ENCODE measurements at places on chromosomes 3 and 15.

- no peak for DNase-seq
These were observed 151.2 kb downstream of the MYRIP start for GRCh38 chr3:39960515-39961191.

- no peak for DNase-seq
These were observed 2.8 kb upstream of the MEIS2 start for GRCh38 chr15:37103163-37103435.

GRCh38 chr3:151262871-151263525, 15.3 kb downstream of the P2RY14 start:
- DNase-seq, result no peak

DNA sequence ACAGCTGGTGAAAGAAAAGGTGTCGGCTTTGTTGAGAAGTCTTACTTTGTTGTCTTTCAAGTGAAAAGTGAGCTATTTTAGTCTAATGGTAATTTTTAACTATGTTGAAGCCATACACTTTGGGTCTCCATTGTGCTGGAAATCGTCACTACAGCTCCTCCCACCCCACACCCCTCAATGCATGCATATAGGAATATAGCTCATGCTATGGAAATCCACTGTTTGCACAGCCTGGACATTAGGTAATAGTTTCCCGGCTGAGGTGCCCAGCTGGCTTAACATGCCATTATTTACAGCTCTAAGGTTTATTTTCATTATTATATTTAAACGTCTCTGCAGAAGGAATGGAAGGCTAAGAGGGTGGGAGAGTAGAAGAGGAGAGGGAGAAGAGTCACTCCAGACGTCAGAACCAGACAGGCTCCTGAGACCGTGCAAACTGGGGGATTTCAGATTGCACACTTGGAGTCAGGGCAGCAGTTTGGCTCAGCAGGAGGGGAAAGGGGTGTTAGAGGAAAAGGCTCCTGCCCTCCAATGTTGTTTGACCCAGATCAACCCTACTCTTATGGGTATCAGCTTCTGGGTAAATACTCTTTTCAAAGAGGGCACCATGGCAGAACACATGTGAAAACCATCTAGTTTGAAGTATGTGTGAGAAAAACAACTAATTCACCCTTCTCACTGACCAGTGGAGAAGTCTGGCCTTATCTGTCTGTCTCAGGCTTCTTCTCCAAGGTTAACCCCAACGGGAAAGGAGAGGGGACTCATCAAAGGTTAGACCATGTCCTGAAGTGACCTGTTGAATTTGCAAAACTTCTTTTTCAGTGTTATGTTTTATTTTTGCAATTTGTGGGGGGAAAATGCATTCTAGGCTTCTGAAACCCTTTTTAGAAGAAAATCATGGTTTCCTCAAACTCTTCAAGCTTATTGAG, 218.7 kb upstream of the CTDSPL start:
- DNase-seq, result no peak

- DNase-seq, result no peak
These were observed 150.7 kb upstream of the NR2E3 start for GRCh38 chr15:71659730-71660067.

DNA sequence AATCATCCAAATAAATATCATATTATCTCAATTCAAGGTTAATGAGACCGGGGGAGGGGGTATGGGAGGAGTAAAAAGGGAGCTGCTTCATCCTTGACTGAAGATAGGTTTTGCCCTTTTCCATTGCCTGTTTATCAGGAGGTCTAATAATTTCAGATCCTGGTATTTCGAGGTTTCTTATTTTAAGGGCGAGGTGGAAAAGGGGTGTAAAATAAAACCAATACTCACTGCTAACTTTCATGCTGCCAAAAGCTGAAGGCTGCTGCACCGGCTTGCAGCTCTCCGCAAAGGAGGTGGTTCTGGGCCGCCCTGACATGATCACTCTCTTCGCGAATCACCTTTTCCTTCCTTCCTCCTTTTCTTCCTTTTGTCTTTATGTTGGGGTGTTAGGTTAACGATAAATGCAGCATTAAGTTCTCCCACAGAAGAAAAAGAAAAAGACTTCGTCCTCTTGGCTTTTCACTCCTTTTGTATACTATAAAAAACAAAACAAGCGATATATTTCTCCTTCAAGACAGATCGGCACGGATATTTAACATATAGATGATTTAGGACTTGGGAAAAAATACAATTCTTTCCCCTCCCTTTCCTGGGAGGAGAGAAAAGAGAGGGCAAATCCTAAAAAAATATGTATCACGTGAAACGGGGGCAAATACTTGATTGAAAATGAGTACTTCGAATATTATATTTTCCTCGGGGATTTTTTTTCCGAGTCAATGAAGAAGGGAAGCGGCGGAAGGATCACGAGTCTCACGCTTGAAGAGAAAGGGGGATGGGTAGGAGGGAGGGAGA, 932 bp downstream of the GSK3B start:
- DNase-seq, result peak; percentile 70

- no peak for DNase-seq
These were observed 14.7 kb downstream of the FEM1B start for GRCh38 chr15:68292157-68292781.

DNA sequence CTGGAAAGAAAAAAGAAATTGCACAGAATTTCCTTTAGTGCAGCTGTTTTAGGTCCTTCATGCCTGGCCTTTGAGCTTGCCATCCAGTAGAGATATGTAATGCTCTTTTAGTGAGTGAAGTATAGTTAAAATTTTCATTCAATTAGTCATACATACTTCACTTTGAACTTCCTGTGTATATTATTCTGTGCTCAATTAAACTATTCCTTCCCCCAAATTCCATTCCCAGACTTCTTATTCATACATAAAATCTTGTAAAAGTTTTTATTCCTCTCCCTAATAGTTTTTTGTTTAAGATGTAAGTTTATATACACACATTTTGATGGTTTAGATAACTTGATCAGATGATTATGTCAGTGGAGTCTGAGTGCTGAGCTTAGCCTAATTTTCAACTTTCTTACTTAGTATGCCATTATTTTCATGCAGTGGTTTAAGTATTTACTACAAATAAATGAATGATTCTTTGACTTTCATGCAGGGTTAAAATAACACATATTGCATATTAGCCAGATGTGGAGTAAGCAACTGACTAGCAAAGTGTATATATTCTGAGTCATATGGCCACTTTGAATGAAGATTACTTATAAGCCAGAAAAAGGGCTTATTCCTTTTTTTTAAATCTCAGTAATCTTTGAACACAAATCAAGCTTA, 42.5 kb upstream of the ABHD10 start:
- DNase-seq, result no peak

GRCh38 chr3:15264486-15264885, 58.4 kb downstream of the CAPN7 start:
- no peak for DNase-seq

DNA sequence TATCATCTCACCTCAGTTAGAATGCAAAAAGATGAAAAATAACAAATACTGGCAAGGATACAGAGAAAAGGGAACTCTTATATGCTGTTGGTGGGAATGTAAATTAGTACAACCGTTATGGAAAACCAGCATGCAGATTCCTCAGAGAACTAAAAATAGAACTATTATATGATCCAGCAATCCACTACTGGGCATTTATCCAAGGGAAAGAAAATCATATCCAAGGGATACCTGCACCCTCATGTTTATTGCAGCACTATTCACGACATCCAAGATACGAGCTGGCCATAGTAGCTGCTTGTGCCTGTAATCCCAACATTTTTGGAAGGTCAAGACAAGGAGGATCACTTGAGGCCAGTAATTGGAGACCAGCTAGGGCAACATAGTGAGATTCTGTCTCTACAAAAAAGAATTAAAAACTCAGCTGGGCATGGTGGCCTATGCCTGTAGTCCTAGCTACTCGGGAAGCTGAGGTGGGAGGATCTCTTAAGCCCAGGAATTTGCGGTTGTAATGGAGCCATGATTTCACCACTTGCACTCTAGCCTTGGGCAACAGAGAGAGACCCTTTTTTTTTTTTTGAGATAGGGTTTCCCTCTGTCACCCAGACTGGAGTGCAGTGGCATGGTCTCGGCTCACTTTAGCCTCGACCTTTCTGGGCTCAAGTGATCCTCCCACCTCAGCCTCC, 26.6 kb downstream of the USP50 start:
- no peak for DNase-seq

DNA sequence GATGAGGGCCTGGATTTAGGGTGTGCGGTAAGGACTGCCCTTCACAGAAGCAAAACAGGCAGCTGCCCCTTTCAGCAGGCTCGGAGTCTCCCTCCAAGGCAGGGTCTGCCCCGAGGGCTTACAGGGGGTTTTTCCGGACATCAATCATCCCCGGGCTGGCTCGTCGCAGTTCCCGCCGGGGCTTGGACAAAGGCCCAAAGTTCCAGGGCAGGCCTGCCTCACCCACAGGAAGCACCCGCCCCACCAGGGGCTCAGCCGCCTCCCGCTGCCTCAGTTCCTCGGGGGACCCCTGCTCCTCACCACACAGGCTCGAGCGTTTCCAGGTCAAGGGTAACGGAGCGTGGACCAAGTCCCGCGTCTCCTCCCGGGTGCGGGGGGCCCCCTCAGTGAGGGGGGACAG, 27.0 kb downstream of the KIF7 start:
- no peak for DNase-seq

- no peak for DNase-seq
These were observed 921 bp downstream of the MGLL start for GRCh38 chr3:127821394-127821793.

Measured in left renal cortex interstitium (tissue), 4 donors.